ENCODE measurements at places on chromosomes 5 and 9. TPM values are rescaled to one million over a fixed set of nuclear protein-coding genes. Genes with fewer than 3 reads are reported as not detected.

GRCh38 chr9:114930056-114930812 is at the start of gene TNFSF8:
Gene TNFSF8, minus strand, starts transcription at chr9:114930591. Its CDS starts 288 bp downstream, at chr9:114930303.
- DNase-seq: no peak

- DNase-seq: no peak
Measured at GRCh38 chr5:33115467-33115866, 325.3 kb upstream of the TARS1 start.

Gene MEGF10
- polyA plus RNA-seq: 0.99 TPM

Gene PTTG1
- 76.3 TPM for polyA plus RNA-seq

DNA sequence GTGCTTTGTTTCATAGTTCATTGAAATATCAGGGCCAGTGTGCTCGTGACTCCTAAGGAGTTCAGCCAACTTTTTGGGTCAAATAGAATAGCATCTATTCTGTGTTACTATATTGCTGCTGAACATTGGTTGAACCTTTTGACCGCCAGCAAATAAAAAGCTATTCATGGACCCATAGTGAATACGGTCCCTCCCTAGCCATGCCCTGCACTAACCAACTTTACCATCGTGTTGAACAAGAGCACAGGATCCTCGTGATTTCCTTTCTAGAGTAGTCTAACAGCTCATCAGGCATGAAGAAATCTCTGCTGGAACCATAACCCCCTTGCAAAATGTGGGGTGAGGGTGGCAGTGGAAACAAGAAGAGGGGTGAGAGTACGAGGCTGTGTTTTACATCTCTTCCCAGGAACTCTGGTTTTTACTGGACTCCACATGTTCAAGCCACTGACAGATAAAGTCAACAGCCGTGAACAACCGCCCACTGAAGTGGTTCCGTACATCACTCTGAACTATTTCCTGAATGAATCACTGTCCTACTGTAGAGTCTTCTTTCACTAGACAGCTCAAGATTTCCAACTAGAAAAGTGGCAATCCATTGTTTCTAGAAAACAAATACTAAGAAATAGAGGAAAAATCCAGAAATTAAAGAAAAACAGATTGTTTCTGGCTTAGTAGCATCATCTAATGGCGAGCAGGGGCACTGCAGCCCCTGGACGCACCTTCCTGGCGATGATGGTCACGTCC is 70.1 kb upstream of the SPATA31E1 start:
- no peak for DNase-seq

Gene MEGF9
- polyA plus RNA-seq: 14.0 TPM

Gene HRH2
- polyA plus RNA-seq: 3.1 TPM

- peak; percentile 43 for DNase-seq
Measured at GRCh38 chr5:160188141-160189015, 40.9 kb upstream of the FABP6 start.

- no peak for DNase-seq
Measured at GRCh38 chr9:27462434-27462833, 61.7 kb upstream of the IFNK start.

DNA sequence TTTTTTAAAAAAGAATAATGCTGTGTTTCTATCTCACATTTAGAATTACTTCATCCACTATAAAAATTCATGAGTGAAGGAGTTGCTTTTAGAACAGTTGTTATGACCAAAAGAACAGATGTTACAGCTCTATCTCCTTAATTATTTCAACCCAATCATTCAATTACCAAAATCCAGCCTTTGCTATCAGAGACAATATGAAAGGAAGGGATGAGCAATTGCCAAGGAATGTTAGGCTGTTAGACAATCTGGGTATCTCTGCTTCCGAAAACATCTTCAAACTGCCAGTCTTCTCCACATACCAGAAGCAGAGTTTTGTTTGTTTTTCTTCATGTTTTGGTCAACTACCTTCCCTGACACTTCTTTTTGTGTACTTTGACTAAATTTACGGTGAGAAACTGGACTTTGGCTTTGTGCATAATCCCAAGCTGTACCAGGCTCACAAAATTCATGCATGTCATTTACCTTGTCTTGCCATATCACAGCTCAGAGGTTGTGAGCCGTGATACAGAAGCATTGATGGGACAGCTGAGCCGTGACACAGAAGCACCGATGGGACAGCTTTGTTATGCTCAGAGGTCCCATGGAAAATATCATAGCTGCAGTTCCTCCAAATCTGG is 405.5 kb downstream of the KIF4B start:
- peak; percentile 9 for DNase-seq

Gene CER1
- 1.3 TPM for polyA plus RNA-seq

- DNase-seq: no peak
Measured at GRCh38 chr9:8157683-8158324, 358.2 kb upstream of the DMAC1 start.

Gene LIFR
- polyA plus RNA-seq: 78.9 TPM

GRCh38 chr5:55146080-55146479 is 13.9 kb upstream of the GPX8 start:
- no peak for DNase-seq

GRCh38 chr5:150335778-150336177 is 21.7 kb upstream of the TCOF1 start:
- DNase-seq: no peak

GRCh38 chr5:56837381-56837780 is 22.0 kb downstream of the MAP3K1 start:
- DNase-seq: no peak

DNA sequence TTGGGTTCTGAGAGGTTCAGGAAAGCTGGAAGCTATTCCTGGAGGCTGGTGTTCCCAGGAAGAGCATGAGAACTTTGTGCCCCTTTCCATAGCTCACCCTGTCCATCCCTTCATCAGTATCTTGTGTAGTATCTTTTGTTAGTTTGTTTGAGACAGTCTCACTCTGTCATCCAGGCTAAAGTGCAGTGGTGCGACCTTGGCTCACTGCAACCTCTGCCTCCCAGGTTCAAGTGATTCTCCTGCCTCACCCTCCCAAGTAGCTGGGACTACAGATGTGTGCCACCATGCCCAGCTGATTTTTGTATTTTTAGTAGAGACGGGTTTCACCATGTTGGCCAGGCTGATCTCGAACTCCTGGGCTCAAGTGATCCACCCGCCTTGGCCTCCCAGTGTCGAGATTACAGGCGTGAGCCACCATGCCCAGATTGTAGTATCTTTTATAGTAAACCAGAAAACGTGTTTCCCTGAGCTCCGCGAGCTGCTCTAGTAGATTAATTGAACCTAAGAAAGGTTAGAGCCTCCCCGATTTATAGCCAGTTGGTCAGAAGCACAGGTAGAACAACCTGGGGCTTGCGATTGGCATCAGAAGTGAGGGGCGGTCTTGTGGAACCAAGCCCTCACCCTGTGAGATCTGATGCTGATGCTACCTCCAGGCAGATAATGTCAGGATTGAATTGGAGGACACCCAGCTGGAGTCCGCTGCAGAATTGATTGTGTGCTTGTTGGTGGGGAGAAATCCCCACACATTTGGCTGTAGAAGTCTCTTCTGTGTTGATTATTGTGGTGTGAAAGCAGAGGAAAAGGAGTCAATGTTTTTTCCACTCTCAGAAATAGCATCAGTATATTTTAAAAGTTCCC is 32.3 kb downstream of the ATP6V0E1 start:
- no peak for DNase-seq

DNA sequence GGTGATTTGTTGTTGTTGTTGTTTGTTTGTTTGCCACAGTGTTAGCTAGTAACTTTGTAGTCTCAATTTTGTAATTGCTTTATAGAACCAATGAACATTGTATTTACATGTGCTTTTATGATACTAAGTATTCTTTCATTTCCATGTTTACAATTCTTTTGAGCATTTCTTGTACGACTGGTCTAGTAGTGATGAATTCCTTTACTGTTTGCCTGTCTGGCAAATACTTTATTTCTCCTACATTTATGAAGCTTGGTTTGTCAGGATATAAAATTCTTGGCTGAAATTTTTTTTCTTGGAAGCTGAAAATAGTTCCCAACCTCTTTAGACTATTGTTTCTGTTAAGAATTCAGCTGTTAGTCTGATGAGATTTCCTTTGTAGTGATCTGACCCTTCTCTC is 55.6 kb upstream of the SNCAIP start:
- DNase-seq: no peak
